ENCODE measurements at places on chromosomes 11 and 22. TPM values are rescaled to one million over a fixed set of nuclear protein-coding genes. Genes with fewer than 3 reads are reported as not detected.
A peak's percentile ranks its signal among the peaks of the same experiment; 100 is the strongest.

DNA sequence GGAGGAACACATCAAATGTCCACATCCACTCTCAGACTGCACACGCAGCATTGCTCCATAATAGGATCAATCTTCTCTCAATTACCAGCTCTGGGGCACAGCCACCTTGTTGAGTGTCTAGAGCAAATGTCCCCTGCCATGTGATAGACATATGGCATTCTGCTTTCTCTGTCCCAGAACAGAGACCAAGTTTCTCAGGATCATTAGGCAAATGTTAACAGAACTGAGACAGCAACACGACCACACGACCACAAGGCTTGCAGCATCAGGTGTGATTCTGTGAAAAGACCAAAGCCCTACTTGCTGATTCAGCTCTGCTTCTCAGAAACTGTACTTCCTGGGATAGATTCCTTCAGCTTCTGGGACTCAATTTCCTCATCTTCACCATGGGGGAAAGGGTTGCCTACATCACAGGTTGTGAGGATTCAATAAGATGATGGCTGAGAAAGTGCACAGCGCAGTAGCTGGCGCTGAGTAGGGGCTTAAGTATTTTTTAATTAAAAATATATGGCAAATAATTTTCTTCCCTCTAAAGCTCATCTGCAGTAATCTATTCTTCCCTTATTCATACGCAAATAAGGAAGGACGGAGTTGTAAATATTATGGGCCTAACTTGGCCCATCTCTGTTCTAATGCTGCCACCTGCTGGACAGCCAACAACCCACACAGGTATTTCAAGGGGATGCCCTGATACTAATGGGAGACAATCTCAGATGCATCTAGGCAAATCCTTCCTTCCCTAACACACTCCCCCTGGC, 54.3 kb upstream of the USP47 start:
- peak; percentile 75 for DNase-seq

- no peak for DNase-seq
These were observed 174.6 kb downstream of the CTTN start for GRCh38 chr11:70572974-70573260.

DNA sequence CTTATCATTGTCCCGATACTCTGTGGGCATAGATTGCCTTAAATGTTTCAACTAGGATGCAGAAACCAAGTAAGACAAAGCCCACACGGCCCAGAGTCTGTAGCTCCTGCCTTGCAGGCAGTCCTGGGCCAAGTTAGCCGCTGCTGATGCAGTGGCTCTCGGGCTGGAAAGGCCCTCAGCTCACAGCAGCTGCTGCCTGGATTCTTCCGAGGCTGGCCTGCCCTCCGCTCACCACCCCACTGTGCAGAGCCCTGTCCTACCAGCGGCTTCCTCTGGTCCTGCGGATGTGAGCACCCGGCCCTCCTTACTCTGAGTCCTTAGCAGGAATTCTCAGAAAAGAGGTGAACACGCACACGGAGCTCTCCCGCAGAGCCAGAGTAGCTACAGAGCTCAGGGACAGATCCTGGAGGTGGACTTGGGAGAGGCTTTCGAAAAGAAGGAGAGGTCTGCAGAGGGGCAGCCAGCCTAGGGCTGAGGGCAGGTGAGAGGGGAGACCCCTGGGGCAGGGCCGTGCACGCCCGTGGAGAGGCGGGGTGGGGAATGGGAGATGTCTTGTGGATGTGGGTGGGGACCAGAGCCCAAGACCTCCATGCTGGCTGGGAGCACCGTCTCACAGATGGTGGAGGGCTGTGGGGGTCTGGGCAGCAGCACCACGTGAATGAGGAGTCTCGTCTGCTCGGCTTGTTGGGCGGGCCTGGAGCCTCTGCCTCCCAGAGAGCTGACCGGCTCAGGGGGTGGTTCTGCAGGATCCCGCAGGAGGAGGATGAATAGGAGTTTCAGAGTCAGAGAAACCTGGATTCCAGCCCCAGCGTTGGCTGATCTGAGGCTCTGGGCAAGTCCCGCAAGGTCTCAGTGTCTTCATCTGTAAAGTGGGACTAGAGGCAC, 117.4 kb upstream of the B3GAT1 start:
- no peak for DNase-seq

GRCh38 chr11:41816396-41816795, 356.9 kb upstream of the LRRC4C start:
- DNase-seq, result no peak

GRCh38 chr22:34973016-34973415, 92.9 kb upstream of the ISX start:
- DNase-seq, result no peak

DNA sequence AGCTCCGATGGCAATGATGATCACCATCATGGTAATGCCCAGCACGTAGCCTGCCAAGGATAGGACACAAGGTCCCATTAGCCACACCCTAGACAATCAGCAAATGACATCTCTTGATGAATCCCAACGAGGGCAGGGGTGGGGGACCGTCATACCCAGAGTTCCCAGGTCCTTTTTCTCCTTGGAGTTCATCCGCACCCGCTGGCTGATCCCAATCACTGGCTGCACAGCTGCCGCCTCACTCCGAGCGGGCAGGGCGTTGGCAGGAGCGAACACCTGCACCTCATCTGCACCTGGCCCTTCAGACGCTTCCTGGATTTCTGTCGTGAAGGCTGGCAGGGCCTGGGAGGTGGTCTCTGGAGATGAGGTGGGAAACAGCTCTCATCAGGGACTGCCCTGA, 2.9 kb downstream of the PIK3IP1 start:
- no peak for DNase-seq

GRCh38 chr22:38074181-38075104, 9.5 kb downstream of the SLC16A8 start:
- no peak for DNase-seq

- DNase-seq, result no peak
These were observed 6.5 kb downstream of the ASPHD2 start for GRCh38 chr22:26435327-26436093.

GRCh38 chr11:129743112-129743815, 72.4 kb upstream of the TMEM45B start:
- no peak for DNase-seq

DNA sequence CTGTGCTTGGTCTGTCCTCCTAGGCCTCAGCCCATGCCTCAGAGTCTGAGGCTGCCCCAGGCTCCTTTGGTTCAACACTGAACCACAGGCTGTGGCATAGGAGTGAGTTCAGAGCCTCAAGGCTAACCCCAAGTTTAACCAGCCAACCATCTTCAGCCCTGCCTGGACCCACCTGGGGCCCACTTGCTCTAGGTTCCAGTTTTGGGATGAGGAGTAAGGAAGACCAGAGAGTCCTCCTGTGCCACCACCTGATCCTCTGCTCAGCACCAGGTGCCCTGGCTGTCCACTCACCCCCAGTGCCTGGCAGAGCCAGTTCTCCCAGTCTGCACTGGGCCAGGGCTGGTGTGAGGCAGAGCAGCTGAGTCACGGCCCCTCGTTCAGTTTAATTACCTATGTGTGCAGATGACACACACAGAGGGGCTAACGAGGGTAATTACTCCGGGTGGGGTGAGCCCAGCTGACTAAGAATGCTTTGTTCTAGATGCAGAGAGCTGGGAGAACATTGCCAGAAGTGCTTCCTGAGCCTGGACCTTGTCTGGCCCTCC, 12.0 kb upstream of the TMPRSS13 start:
- no peak for DNase-seq

Gene RASL10A
- total RNA-seq, result 4.3 TPM

Gene SAA4
- not detected for total RNA-seq

Gene ADAMTS15
- total RNA-seq, result 22.6 TPM

Gene MUS81
- total RNA-seq, result 44.6 TPM

Gene NAALAD2
- total RNA-seq, result 1.8 TPM
